ENCODE measurements at places on chromosomes 13 and 19. TPM values are rescaled to one million over a fixed set of nuclear protein-coding genes. Genes with fewer than 3 reads are reported as not detected.

Gene FBXO17
- total RNA-seq, result 42.8 TPM

Gene FFAR1
- not detected for total RNA-seq

Gene CCDC122
- 8.8 TPM for total RNA-seq

Gene GFY
- not detected for total RNA-seq

Gene ANGPTL8
- total RNA-seq, result not detected

Gene ZNF154
- total RNA-seq, result 4.3 TPM

Gene PSG1
- total RNA-seq, result not detected

Measured in pericardium fibroblast (primary cell).